ENCODE measurements at places on chromosomes 7 and 10. TPM values are rescaled to one million over a fixed set of nuclear protein-coding genes. Genes with fewer than 3 reads are reported as not detected.

DNA sequence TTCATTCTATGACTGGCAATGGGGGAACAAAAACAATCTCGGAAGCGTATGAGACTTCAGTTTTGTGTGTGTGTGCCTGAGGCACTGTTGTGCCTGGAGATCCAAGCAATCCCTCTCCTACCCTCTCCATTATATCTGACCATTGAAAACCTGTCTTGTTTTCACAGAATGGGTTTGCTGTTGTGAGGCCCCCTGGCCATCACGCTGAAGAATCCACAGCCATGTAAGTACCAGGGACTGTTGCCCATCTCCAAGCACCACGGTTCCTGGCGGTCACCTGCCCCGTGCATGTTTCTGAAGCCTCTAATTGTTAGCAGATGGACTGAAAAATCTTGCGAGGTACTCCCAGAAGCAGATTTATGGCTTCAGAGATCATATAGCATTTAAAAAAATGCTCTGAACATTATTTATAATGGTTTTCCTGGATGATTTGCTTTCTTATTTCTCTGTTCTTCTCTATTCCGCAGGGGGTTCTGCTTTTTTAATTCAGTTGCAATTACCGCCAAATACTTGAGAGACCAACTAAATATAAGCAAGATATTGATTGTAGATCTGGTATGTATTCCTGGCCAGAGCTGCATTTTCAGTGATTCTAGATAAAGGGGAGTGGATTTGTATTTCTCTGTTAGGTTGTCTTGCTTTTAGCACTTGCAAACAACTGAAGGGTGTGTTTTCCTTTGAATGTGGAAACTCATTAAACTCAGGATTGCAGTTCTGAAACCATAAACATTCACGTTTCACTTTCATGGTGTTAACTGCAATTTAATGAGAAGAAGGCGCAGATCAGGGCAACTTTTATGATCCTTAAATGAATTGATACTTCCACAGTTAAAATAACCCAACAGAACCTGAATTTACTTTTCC is 288.2 kb downstream of the TWIST1 start:
- H3K36me3 ChIP-seq, result no peaks in the 10 kb centered on the region
- H3K27ac ChIP-seq, result no peak overlapping the region
- H3K4me3 ChIP-seq, result no peak overlapping the region
- H3K4me1 ChIP-seq, result no peaks in the 10 kb centered on the region
- no peak for DNase-seq

The OR6V1 gene
- not detected for total RNA-seq

DNA sequence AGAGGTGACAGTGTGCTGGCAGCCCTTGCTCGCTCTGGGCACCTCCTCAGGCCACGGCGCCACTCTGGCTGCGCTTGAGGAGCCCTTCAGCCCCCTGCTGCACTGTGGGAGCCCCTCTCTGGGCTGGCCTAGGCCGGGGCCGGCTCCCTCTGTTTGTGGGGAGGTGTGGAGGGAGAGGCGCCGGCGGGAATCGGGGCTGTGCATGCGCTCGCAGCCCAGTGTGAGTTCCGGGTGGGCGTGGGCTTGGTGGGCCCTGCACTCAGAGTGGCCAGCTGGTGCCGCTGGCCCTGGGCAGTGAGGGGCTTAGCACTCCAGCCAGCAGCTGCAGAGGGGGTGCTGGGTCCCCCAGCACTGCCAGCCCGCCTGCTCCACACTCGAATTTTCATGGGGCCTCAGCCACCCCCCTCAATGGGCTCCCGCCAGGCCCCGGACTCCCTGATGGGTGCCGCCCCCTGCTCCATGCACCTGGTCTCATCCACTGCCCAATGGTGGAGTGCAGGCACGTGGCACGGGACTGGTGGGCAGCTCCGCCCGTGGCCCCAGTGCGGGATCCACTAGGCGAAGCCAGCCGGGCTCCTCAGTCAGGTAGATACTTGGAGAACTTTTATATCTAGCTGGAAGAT is 96.7 kb upstream of the BET1 start:
- no peaks in the 10 kb centered on the region for H3K27me3 ChIP-seq
- H3K4me1 ChIP-seq, result no peaks in the 10 kb centered on the region
- no peak overlapping the region for H3K27ac ChIP-seq
- no peak overlapping the region for H3K4me3 ChIP-seq

The MYH16 gene
- not detected for total RNA-seq

- H3K36me3 ChIP-seq, result no peaks in the 10 kb centered on the region
- H3K4me1 ChIP-seq, result peaks cover 44% of the 10 kb centered on the region
- DNase-seq, result no peak
- no peak overlapping the region for H3K4me3 ChIP-seq
- H3K27ac ChIP-seq, result no peak overlapping the region
Measured at GRCh38 chr7:143283381-143283780, 1.4 kb upstream of the TMEM139 start.

- no peaks in the 10 kb centered on the region for H3K27me3 ChIP-seq
- H3K27ac ChIP-seq, result no peak overlapping the region
- no peaks in the 10 kb centered on the region for H3K36me3 ChIP-seq
- H3K4me3 ChIP-seq, result no peak overlapping the region
- no peak for DNase-seq
Measured at GRCh38 chr10:98790817-98791216, 344.1 kb upstream of the HPS1 start.

- H3K36me3 ChIP-seq, result no peaks in the 10 kb centered on the region
- H3K4me3 ChIP-seq, result no peak overlapping the region
- H3K4me1 ChIP-seq, result peaks cover 21% of the 10 kb centered on the region
- no peak for DNase-seq
- no peak overlapping the region for H3K27ac ChIP-seq
- H3K27me3 ChIP-seq, result no peaks in the 10 kb centered on the region
Measured at GRCh38 chr7:121003986-121004685, 15.6 kb downstream of the CPED1 start.

GRCh38 chr7:108592646-108593201 is 23.1 kb downstream of the DNAJB9 start:
- H3K36me3 ChIP-seq, result no peaks in the 10 kb centered on the region
- no peak for DNase-seq
- no peaks in the 10 kb centered on the region for H3K4me1 ChIP-seq
- H3K4me3 ChIP-seq, result no peak overlapping the region

The ATXN7L1 gene
- 29.3 TPM for total RNA-seq

All from spleen (tissue), 13 donors.